ENCODE measurements at places on chromosomes 16 and 17. TPM values are rescaled to one million over a fixed set of nuclear protein-coding genes. Genes with fewer than 3 reads are reported as not detected.
A peak's percentile ranks its signal among the peaks of the same experiment; 100 is the strongest.

OMG gene
- 0.71 TPM for total RNA-seq

FAM117A gene
- total RNA-seq = 29.3 TPM

KRTAP4-5 gene
- not detected for total RNA-seq

SP6 gene
- total RNA-seq = not detected

PRKCB gene
- total RNA-seq = 12.1 TPM

GAS2L2 gene
- not detected for total RNA-seq

TNK1 gene
- 4.6 TPM for total RNA-seq

KRTAP9-4 gene
- not detected for total RNA-seq

MYH2 gene
- 2.8 TPM for total RNA-seq

CACNG4 gene
- 0.83 TPM for total RNA-seq

AMDHD2 gene
- 25.3 TPM for total RNA-seq

PSME3 gene
- total RNA-seq = 34.3 TPM

ASPA gene
- total RNA-seq = 1.2 TPM

SAMD14 gene
- 0.16 TPM for total RNA-seq

DNA sequence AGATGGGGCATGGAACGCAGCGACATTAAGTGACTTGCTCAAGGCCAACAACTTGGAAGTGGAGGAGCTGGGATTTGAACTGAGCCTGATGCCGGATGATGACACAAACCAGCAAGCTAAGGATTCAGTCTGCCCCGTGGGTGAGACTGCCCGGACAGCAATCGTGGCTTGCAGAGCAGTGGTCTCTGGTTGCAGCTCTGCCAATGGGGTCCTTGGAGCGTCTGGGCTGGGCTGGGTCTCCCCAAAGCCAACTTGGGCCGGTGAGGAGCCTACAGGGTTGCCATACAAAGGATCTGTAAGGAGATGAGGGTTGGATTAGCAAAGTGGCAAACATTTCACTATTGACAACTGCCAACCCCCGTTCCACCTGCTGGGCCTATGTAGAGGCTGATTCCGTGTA, 2.6 kb upstream of the CRISPLD2 start:
- no peak for DNase-seq

GRCh38 chr16:77758046-77758445, 30.3 kb upstream of the VAT1L start:
- DNase-seq = no peak

DNA sequence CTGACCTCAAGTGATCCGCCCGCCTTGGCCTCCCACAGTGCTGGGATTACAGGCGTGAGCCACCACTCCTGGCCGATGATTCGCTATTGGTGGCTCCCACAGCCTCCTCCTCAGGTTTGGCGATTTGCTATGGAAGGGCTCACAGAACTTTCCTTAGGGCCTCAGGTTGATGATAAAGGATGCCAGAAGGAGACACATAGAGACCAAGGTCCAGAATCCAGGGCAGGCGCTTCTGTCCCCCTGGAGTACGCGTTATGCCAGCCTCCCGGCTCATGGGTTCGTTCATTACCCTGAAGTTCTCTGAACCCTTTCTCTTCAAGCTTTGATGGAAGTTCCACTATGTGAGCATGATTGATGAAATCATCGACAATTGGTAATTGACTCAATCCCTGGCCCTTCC, 19.9 kb downstream of the LGALS3BP start:
- no peak for DNase-seq

- no peak for DNase-seq
These were observed 26.3 kb upstream of the MGAT5B start for GRCh38 chr17:76841776-76842405.

DNA sequence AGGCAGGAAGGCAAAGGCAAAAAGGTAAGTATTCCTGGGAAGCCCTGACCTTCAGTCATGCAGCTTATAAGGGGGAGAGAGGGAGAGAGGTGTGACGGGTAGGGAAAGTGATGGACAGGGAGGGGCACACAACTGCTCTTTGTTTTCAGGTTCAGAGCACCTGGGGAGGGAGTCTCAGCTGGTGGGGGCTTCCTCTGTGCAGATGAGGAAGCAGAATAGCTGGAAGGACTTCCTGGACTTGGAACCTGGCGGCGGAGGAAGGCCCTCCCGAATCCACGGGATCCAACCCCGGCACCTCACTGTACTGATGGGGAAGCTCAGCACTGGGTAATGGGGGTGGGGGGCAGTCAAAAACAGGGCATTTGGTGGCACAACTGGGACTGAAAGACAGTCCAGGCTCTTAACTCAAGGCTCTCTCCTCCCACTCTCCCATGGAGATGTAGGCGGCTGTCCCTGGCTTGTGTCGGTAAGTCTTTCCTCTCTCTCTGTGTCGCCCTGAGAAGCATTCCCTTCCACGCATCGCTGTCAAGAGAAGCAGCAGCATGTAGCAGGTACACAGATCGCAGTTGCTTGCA, 11.9 kb upstream of the PITPNM3 start:
- no peak for DNase-seq

- DNase-seq = no peak
These were observed 16.3 kb downstream of the LIG3 start for GRCh38 chr17:34996422-34997285.

- no peak for DNase-seq
These were observed 92.1 kb downstream of the ZNF423 start for GRCh38 chr16:49763826-49764225.

- DNase-seq = peak; percentile 86
These were observed 972 bp downstream of the RSAD1 start for GRCh38 chr17:50479522-50480141.

- DNase-seq = no peak
These were observed 30.4 kb upstream of the SBK1 start for GRCh38 chr16:28261942-28262341.

DNA sequence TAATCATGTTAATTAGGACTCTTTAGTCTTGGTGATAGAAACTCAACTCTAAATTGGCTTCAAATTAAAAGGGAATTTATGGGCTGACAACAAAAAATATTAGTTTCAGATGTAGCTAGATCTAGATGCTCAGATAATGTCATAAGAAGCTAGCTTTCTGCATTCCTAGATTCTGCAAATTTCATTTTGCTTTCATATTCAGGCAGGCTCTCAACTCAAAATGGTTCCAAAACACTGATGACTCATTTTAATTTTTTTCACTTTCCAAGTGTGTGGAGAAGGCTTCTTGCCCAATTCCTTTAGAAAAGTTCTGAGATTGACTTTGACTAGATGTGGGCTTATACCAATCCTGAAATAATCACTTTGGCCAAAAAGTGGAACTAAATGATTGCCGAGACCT, 236.7 kb upstream of the GOT2 start:
- DNase-seq = no peak

DNA sequence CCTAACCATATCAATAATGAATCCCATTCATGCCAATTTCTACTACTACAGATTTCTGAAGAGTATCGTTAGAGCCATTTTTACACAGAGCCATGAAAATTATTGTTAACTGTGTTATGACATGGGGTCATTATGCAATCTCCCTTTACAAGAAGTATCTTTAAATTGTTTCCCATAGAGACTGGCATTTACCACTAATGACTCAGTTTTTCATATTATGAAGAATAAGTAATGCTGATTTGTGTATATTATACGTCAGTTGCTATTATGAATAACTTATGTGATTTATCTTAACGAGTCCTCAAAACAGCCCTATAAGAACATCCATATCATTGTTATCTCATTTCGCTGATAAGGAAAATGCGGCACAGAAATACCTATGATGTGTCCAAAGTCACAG, 173.8 kb downstream of the KCNJ2 start:
- no peak for DNase-seq

- DNase-seq = no peak
These were observed 9.9 kb downstream of the ATPAF2 start for GRCh38 chr17:18028952-18029540.

- DNase-seq = no peak
These were observed 6.4 kb downstream of the PFAS start for GRCh38 chr17:8255499-8255898.

DNA sequence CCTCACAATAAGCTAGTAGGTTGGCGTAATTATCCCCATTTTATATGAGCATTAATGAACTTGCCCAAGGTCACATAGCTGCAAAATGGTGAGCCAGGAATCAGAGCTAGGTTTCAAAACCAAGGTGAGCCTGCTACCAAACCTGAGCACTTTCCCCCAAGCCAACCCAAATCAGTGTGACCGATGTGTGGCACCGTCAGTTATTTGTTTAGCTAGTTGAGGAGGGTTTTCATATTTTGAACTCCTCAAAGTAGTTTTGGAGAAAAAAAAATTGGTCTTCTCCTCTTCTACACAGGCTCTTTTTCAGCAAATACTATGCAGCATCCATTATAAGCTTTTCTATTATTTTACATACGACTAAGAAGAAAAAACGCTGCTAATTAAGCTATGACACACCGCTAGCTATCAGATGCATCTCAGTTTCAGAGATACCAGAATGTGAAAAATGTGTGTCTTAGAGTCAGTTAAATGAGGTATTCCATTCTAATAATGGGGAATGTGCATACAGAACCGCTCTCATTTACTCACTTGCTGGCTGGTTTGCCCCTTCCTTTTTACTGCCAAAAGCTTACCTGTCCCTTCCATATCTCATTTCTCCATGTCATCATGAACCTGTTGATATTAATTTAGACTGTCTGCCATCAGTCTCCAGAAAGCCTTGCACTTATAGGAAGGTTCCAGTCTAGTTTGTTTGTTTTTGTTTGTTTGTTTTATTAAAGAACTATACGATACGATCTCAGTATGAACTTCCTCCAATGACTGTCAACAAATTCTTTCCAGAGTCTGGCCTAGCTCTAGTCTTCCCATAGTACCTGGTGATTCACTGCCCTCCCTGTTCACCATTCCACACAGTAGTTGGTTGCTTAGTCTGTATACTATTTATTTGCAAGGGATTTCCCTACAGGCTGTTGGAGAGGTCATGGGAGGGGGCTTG, 2.2 kb upstream of the TBX4 start:
- DNase-seq = no peak

- DNase-seq = no peak
These were observed 16.1 kb downstream of the LASP1 start for GRCh38 chr17:38885728-38886642.

DNA sequence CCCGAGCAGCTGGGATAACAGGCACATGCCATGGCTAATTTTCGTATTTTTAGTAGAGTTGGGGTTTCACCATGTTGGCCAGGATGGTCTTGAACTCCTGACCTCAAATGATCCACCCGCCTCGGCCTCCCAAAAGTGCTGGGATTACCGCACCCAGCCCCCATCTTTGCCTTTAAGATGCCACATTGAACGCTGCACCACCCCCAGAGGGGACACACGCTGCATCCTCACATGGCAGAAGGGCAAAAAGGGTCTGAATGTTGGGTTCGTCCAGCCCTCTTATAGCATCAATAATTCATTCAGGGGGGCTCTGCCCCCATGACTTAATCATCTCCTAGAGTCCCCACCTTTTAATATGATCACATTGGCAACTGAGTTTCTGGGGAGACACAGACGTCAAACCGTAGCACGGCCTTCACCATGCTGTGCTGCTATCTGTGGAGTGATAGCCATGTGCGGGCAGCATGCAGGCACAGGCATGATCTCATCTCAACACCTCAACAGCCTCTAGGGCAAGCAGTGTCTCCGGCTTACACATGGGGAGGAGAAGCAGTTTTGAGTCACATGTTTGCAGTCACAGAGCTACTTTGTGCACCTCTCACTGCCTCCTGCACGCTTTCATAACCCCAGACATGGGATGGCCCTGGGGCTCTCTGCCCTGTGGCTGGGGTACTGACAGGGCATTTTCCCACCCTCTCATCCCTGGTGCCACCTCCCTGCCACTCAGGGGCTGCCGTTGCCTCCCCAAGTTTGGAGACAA, 30.0 kb downstream of the IL21R start:
- peak; percentile 17 for DNase-seq

DNA sequence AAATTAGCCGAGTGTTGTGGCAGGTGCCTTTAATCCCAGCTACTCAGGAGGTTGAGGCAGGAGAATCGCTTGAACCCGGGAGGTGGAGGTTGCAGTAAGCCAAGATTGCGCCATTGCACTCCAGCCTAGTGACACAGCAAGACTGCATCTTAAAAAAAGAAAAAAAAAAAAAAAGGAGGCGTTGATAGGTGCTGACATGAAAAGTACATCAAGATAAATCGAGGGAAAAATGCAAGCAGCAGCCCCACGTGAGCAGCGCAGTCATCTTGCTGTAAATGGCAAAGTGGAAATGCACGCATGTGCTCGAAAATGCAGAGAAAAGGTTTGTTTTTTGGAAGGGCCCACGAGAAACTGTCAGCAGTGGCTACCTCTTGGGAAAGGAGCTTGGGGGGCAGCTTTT, 20.9 kb downstream of the MXRA7 start:
- no peak for DNase-seq

- no peak for DNase-seq
These were observed at the start of gene RAC3 for GRCh38 chr17:82031303-82031884. Gene RAC3 (plus strand): TSS chr17:82031678. CDS start chr17:82031762, 84 bp downstream.

DNA sequence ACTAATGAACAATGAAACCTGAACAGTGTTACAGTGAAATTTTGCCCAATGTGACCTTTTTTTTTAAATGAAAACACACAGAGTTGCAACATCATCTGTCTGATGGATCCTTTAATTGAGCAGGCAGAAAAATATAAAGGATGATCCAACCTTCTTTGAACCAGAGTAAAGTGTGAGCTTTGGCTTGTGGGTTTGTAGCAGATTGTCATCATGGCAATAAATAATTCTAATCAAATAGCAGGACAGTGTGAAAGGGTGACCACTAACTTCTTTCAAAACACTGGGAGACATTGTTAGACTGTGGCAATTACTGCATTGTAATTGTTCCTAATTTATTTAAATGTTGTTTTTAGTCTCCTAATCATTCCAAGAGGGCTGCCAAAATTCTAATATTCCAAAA, 197.2 kb downstream of the CHD9NB start:
- DNase-seq = no peak

GRCh38 chr16:48433850-48434530, 48.8 kb upstream of the SIAH1 start:
- DNase-seq = no peak

DNA sequence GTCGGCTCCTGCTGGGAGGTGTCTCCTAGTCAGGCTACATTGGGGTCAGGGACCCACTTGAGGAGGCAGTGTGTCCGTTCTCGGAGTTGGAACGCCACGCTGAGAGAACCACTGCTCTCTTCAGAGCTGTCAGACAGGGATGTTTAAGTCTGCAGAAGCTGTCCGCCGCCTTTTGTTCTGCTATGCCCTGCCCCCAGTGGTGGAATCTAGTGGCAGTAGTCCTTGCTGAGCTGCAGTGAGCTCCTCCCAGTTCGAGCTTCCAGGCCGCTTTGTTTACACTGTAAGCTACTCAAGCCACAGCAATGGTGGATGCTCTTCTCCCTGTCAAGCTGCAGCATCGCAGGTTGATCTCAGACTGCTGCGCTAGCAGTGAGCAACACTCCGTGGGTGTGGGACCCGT, 36.0 kb downstream of the ITFG1 start:
- no peak for DNase-seq

GRCh38 chr17:29292992-29293889, 707 bp downstream of the NUFIP2 start:
- peak; percentile 82 for DNase-seq

- peak; percentile 71 for DNase-seq
These were observed 437.2 kb downstream of the HS3ST3B1 start for GRCh38 chr17:14737984-14738651.
